ENCODE measurements at places on chromosomes 16 and 17. TPM values are rescaled to one million over a fixed set of nuclear protein-coding genes. Genes with fewer than 3 reads are reported as not detected.
A peak's percentile ranks its signal among the peaks of the same experiment; 100 is the strongest.

- no peaks in the 10 kb centered on the region for H3K27me3 ChIP-seq
- no peaks in the 10 kb centered on the region for H3K4me1 ChIP-seq
- H3K36me3 ChIP-seq: no peaks in the 10 kb centered on the region
- no peak overlapping the region for H3K27ac ChIP-seq
These were observed 124.1 kb downstream of the PRKCA start for GRCh38 chr17:66426397-66427033.

DNA sequence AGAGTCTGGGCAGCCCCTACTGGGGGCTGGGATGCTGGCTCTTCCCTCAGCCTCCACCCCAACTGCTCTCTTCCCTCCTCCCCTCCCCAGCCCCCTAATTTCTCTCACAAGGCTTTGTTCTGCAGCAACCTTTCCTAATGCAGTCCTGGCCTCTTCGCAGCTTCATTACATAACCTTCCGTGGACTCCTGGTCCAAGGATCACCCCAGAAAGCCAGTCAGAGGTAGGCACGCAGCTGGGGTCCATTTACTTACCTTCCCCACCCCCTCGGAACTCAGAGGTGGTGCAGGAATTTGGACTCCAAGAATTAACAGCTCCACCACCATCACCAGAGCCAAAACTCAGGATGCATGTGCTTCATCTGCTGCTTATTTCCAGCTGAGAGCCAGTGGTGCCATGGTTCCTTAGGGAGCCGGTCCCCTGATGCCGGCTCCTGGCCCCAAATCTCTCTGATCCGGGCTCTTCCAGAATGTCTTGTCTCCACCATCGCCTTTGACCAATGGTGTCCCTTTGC, 40.9 kb downstream of the MAPT start:
- H3K4me1 ChIP-seq: no peaks in the 10 kb centered on the region
- no peaks in the 10 kb centered on the region for H3K27me3 ChIP-seq
- H3K27ac ChIP-seq: no peak overlapping the region
- no peak for DNase-seq

GRCh38 chr17:34798581-34798980, 162.7 kb downstream of the CCT6B start:
- no peaks in the 10 kb centered on the region for H3K36me3 ChIP-seq
- no peak overlapping the region for H3K4me3 ChIP-seq
- no peak overlapping the region for H3K27ac ChIP-seq
- no peak for DNase-seq

- H3K4me3 ChIP-seq: no peak overlapping the region
- no peak for DNase-seq
- no peaks in the 10 kb centered on the region for H3K27me3 ChIP-seq
- no peak overlapping the region for H3K27ac ChIP-seq
- no peaks in the 10 kb centered on the region for H3K36me3 ChIP-seq
These were observed 120.4 kb upstream of the C17orf78 start for GRCh38 chr17:37255432-37255831.

GRCh38 chr16:85309656-85310587, 197.7 kb upstream of the CIBAR2 start:
- peak overlapping the region; percentile 12 for H3K27ac ChIP-seq
- DNase-seq: no peak
- H3K36me3 ChIP-seq: no peaks in the 10 kb centered on the region
- no peaks in the 10 kb centered on the region for H3K27me3 ChIP-seq

DNA sequence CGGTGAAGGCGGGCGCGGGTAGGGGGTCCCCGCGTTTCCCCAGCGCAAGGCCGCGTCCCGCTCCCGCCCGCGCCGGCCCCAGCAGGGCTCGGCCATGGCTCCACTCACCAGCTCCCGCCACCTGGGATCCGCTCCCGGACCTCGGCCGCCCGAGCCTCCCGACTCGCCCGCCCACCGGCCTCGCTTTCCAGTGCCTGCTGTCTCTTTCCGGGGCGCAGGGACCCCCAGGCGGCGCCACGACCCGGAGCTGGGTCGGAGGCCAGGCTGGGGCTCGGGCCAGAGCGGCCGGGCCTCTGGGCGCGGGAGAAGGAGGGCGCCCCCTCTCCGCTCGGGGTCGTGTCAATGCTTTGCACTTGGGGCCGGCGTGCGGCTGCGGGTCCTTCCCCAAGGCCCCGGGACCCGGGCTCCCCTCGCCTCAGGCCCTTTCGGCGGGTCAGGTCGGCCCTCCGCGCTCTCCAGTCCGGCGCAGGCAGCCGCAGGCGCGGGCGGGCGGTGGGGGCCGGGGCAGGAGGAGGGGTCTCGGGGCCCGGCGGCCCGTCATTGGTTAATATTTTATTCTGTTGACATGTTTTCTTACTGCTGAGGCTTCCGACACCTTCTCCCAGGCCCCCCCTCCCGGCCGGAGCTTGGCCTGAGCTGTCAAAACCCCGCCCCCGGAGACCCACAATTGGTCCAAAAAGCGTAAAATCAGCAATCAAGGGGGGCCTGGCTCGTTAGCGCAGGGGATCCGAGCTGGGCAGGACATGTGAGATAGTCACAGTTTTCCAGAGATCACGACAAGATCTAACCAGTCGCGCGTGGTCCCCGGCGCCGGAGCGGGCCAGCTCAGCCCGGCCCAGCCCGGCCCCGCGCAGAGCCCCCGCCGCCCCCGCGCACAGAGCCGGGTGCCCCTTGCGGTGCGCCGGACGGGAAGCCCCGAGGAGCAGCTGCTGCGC, at the start of gene TBX2:
Gene TBX2 (plus strand): TSS at position 713 of the 935 bp plus-strand sequence. CDS start 334 bp downstream, outside the sequence.
- DNase-seq: no peak
- H3K4me3 ChIP-seq: peak within 1 kb of the TSS; percentile 78
- peak within 1 kb of the TSS; percentile 89 for H3K27ac ChIP-seq
- peaks cover 20% of the 10 kb centered on the region for H3K36me3 ChIP-seq

Gene MGAT5B
- total RNA-seq: 0.45 TPM

Gene SNX20
- total RNA-seq: 0.39 TPM

DNA sequence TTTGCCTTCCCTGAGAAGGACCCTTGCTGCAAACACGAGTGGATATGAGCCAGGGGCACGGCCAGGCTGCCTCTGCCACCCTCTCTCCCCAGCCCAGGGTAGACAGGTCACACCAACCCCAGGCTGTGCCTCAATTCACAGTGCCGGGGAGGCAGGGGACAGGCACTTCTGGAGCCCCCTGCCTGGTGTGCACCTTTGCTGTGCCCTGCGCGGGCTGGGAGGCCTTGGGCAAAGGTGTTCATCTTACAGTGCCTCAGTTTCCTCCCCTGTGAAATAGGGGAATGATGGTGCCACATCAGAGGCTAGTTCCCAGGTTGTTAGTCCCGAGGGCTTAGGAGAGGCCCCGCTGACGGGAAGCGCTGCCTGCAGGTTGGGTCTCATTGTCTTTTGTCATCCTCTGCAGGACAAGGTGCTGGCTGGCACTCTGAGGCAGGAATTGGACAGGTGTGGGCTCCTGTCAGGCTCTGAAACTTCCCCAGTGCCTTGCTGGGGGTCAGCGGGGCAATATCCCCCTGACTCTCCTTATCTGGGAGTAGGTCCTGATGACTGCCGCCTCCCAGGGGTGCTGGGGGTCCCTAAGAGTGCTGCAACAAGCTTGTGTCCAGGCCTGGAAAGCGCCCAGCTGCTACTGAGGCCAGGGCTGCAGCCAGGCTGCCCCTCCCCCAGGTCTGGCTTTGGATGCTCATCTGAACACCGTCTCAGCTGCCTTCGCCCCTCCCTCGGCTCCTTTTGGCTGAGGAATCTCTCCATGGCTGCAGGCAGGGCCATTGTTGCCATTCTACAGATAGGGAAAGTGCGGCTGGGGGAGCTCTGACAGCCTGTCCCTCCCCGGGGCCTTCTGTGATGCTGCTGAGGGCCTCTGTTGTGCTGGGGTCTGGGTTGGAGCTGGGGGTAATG, 3.1 kb downstream of the PRSS21 start:
- no peaks in the 10 kb centered on the region for H3K36me3 ChIP-seq
- no peaks in the 10 kb centered on the region for H3K4me1 ChIP-seq
- no peaks in the 10 kb centered on the region for H3K27me3 ChIP-seq
- no peak overlapping the region for H3K4me3 ChIP-seq
- no peak for DNase-seq
- no peak overlapping the region for H3K27ac ChIP-seq

Gene ANKRD40
- 96.2 TPM for total RNA-seq
